ENCODE measurements at places on chromosomes 7 and 10. TPM values are rescaled to one million over a fixed set of nuclear protein-coding genes. Genes with fewer than 3 reads are reported as not detected.
A peak's percentile ranks its signal among the peaks of the same experiment; 100 is the strongest.

The RAB19 gene
- not detected for total RNA-seq

The ZC3HAV1L gene
- total RNA-seq: 17.5 TPM

The CAMK1D gene
- 10.9 TPM for total RNA-seq

The TFR2 gene
- total RNA-seq: 2.1 TPM

The NEUROD6 gene
- total RNA-seq: not detected

DNA sequence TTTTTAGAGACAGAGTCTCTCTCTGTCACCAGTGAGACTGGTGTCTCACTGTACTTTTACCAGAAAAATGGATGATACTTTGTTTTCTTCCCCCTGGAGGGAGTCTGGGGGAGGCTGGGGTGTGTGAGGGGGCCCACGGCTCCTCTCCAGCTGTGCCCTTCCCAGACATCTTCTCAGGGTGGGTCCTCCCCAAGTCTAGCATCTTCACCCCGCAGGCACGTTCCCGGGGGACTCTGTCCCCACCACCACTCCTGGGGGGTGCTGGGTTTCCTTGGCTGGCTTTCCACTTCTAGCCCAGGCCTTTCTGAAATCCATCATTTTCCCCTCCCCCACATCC is 61.8 kb upstream of the MKRN1 start:
- no peak for DNase-seq

DNA sequence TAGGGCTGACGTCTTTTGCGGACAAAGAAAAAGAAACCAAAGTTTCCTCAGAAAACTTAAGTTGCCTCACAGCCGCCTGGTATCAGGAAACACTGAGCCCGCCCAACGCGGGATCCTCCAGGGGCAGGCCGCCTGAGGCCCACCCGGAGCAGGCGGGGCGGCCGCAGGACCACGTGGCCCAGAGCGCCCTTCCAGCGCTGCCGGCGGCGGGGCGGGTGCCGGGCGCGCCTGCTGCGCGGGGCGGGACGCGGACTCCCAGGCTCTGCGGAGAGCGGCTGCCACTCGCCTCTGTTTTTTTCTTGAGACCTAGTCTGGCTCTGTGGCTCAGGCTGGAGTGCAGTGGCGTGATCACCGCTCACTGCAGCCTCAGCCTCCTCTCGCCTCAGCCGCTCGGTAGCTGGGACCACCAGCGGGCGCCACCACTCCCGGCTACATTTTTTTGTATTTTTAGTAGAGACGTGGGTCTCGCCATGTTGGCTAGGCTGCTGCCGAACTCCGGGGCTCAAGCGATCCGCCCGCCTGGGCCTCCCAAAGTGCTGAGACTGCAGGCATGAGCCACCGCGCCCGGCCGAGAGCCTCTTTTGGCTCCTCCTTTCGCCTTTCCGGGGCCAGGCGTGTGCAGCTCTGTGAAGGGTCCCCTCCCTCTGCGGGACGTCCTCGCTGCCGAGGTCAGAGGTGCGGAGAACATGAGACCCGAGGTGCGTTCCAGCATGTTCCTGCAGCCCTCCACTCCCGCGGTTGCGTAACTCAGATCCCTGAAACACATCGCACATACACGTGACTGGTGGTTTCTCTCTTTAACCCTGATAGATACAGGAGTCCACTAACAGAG is 11.6 kb upstream of the HNRNPF start:
- peak; percentile 94 for DNase-seq

- no peak for DNase-seq
Observed at GRCh38 chr7:121604627-121605316, 208.7 kb upstream of the FAM3C start.

- DNase-seq: no peak
Observed at GRCh38 chr7:7414791-7415603, 120.7 kb downstream of the COL28A1 start.

GRCh38 chr10:76315240-76315639 is 883.8 kb downstream of the LRMDA start:
- DNase-seq: no peak

GRCh38 chr10:101297901-101298486 is 56.0 kb upstream of the BTRC start:
- DNase-seq: no peak

GRCh38 chr10:24480447-24480846 is 243.2 kb downstream of the ARHGAP21 start:
- DNase-seq: no peak

GRCh38 chr10:77493239-77493806 is 144.3 kb downstream of the KCNMA1 start:
- no peak for DNase-seq

DNA sequence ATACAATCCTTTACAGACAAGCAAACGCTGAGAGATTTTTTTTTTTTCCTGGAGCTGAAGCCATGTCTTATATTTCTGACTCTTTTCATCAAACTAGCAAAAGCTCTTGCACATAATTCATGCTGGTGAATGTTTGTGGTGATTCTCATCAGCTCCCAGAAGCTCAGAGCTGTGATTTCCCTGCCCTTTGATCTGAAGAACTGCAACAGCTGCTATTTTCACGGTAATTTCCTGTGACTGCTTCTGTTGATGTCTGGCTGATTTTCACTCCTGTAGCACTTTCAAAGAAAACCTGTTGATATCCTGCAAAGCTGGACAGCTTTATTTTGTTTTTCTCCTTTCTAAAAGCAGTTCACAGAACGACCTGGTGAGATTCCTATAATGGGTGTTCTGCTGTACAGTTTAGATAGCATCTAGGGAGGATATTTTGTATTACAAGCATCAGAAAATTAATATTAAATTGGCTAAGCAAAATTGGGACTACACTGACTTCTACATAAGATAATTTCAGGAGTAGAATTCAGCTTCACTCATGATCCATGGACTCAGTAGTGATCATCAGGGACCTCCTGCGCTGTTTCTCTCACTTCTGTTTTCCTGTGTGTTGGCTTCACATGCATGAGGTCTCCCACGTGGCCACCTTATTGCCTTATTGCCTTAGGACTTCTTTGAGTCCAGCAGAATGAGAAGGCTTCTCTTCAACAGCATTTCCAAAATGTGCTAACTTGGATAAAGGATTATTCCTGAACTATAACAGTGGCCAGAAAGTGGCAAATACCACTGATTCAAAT is 1111.6 kb upstream of the SORCS1 start:
- DNase-seq: no peak

- DNase-seq: no peak
Observed at GRCh38 chr7:21218155-21218554, 209.7 kb upstream of the SP4 start.

DNA sequence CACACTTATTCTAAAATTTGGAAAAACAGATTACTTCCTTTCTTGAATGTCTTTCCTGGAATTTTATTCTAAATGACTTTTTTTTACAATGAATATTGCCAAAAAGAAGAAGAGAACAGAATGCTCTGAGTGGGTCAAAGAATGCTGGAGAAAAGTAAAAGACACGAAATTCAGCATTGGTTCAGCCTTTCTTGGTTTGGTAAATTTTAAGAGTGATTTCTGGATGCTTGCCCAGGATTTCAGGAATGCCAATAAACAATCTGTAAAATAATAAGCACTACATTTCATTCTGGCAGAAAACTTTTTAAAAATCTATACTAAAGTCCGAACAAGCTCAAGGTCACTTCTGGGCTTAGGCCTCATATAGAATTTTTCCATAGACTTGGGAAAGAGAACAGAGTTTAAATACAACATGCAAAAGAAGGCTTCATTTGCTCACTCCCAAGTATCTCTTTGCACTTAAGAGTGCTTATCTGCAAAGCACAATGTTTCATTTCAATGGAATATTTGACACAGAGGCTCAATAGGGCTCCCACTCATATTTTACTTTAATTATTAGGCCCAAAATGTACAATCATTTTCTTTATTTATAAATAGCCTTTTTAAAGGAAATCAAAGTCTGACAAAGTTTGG is 359.5 kb upstream of the ANKRD30A start:
- DNase-seq: no peak

- DNase-seq: no peak
Observed at GRCh38 chr7:79406371-79406770, 47.1 kb downstream of the MAGI2 start.

DNA sequence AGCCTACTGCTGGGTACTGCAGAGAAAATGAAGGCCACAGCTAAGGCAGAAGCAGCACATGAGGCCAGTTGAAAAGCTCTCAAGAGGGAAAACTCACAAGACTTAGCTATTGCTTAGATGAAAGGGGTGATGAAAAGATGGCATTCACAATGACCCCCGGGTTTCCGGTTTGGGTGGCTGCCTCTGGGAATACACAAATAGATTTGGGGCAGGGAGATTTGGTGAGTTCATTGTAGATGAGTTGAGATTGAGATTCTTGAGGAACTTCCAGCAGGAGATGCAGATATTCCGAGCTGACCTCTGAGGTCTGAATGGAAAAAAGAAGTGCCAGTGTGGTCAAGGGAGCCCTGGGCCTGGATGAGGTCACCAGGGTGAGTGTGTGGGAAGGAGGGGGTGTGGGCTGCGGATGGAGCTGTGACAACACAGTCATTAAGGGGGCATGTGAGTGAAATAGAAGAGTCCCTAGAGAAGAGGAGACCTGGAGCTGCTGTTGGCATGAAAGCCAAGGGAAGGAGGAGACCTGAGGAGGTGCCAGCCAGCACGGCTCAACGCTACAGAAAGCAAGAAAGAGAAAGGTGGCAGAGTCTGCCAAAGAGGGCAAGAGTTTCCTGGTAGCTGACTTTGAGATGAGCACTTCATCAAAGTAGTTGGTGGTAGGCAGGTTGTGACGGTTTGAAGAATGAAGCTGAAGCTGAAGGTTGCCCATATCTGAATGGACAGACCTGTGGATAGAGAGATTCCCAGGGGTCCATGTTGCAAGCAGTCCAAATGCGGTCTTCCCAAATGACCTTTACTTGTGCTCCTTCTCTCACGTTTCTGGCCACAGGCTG is 43.7 kb downstream of the HIF1AN start:
- DNase-seq: no peak

Data from aorta (tissue), 5 donors.